ENCODE measurements at places on chromosomes 5 and 9.

- DNase-seq = no peak
These were observed 37.5 kb downstream of the SPOCK1 start for GRCh38 chr5:137461391-137462264.

GRCh38 chr9:129176701-129177442 is 1.2 kb downstream of the IER5L start:
- DNase-seq = no peak

DNA sequence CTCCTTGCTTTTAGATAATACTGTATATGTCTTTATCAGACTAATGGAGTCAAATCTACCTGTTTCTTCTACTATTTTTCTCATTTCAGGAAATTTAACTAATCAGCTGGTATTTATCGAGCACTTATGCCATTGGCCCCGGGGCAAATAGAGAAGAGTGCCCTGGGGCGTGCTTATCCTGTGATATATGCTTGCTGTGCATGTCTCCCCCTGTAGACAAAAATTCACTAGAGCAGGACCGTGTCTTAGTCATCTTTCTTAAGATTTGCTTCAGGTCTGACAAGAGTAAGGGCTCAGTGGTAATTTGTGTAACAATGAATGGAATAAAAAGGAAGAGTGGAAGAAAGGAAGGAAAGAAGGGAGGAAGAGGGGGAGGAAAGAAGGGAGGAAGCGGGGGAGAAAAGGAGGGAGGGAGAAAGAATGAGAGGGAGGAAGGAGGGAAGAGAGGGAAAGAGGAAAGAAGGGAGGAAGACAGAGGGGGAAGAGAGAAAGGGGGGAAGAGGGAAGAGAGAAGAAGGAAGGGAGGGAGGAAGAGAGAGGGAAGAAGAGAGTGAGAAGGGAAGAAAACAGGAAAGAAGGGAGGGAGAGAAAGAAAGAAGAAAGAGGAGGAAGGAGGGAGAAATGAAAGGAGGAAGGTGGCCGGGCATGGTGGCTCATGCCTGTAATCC is 295.7 kb upstream of the PANK3 start:
- no peak for DNase-seq

DNA sequence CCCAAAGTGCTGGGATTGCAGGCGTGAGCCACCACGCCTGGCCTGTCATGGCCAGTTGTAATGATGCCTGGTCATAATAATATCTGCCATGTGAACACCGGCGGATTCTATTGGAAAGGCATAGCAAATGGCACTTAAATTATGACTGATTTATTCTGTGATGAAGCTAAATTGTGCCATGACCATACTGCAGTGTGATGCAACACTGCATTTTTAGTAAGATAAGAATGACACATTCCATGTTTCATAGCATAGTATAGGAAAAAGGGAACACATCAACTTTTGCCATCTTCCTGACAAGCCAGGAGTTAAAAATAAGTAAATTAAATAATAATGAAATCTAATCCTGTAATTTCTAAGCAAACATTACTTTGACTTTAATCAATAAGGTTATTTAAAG is 30.4 kb upstream of the BICD2 start:
- DNase-seq = no peak
